Ureter (tissue), 1 donor: ENCODE measurements at places on chromosomes 12 and 14. TPM values are rescaled to one million over a fixed set of nuclear protein-coding genes. Genes with fewer than 3 reads are reported as not detected.

The PRR4 gene
- 7.3 TPM for total RNA-seq

The PPFIA2 gene
- 18.5 TPM for total RNA-seq

The GDF11 gene
- 7.2 TPM for total RNA-seq

- peak; percentile 57 for DNase-seq
Measured at GRCh38 chr14:62179367-62180018, 417.3 kb downstream of the SNAPC1 start.

- peak; percentile 81 for DNase-seq
Measured at GRCh38 chr14:89137526-89138163, 279.4 kb downstream of the FOXN3 start.

DNA sequence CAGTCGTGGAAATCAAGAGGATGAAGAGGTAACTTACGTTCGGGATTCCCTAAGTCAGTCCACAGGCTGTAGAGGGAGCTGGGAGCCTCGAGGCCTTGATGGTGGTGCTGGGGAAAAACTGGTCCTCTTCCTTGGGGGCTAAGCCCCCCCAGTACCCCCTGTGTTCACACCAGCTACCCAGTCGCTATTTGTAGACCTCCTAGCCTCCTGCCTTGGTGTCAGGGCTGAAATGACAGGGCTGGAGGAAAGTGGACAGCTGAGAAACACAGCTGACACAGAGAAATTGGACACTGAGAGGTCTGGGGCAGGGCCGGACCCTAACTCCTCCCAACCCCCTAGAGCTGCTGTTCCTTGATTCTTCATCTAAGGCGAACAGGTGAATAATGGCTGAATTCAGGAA, at the start of gene STAC3:
Gene STAC3, minus strand, starts transcription at position 232 of the 400 bp plus-strand sequence. CDS start 1,551 bp downstream, outside the sequence.
- DNase-seq = no peak

- no peak for DNase-seq
Measured at GRCh38 chr12:39935839-39936238, 170.0 kb downstream of the SLC2A13 start.

- DNase-seq = no peak
Measured at GRCh38 chr14:94571395-94571794, 9.8 kb upstream of the SERPINA5 start.
